CD4-positive, alpha-beta T cell treated with Interleukin-10 for 1 hour (primary cell): ENCODE measurements at places on chromosomes 2 and 18.

- DNase-seq: peak; percentile 20
Observed at GRCh38 chr2:160457588-160457987, 36.0 kb downstream of the RBMS1 start.

GRCh38 chr18:61606068-61606660 lies 272.9 kb downstream of the CDH20 start:
- no peak for DNase-seq

DNA sequence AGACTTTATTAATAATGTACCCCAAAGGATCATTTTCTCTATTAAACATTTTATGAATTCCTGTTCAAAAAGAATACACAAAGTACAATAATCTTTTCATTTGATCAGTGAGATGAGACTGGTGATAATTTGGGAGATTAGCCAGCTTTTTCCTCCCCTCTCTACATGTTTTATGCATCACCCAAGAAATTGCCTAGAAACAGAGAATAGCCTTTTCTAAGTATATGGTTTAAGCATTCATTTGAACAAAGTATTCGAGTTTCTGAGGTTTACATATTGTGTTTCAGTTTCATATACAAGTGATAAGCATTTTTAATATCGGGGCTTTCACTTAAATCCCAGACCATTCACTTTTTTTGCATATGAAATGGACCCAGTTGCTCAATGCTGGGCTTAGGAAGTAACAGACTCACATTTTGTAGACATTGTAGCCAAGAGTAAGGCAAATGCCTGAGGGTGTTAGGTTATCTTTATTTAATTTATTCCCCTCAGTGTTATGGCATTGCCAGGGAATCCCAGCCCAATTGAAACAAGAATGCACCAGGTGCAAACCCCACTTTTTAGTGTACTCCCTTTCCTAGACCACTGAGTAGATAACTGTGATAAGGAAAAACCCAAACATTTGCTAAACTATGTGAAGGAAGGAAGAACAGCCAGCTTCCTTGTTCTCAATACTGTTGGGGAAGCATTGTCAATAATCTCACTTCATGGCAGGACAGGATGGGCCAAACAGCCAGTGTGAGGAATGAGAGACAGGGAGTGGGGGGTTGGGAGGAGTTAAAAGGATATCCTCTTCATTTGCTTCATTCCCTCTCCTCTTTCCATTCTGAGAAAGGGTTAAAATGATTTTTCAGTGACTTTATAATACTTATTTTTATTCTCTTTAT lies 3.5 kb downstream of the CPO start:
- no peak for DNase-seq

- peak; percentile 72 for DNase-seq
Observed at GRCh38 chr2:96870626-96871255, 861 bp upstream of the SEMA4C start.

GRCh38 chr2:48496849-48497248 lies 33.1 kb upstream of the STON1 start:
- DNase-seq: no peak

- no peak for DNase-seq
Observed at GRCh38 chr2:2233171-2233826, 97.8 kb downstream of the MYT1L start.

- DNase-seq: no peak
Observed at GRCh38 chr2:98806236-98806697, 75.3 kb upstream of the MGAT4A start.

- no peak for DNase-seq
Observed at GRCh38 chr2:62717503-62718081, 12.1 kb downstream of the EHBP1 start.

DNA sequence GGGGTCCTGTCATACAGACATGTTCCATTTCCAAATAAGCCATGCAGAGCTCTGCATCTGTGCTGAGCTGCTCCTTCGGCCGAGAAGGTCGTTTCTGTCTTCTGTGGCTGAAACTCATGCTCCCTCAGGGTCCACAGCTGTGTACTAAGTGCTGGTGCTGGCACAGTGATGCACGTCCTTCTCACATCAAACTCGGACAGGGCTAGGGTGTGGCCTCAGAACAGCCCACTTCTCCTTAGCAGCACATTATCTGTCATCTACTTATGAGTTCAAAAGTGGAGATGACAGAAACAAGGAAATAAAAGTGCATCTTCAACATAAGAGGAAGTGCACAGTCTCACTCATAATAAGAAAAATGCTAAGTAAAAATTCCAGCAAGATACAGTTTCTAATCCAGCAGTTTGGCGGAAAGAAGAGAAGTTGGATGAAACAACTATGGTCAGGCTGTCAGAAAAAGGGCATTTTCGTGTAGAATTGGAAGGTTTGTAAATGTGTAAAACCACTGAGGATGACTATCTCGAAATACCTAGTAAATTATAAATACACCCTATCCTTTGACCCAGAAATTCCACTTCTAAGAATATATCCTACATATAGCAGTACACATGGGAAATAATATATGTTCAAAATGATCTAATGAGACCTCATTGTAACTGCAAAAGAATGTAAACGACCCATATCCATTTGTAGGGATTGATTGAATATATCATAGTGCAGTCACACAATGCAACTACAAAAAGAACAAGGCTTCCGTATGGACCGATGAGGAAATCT lies 53.7 kb upstream of the APCDD1 start:
- peak; percentile 6 for DNase-seq
